NT2/D1 (cell line): ENCODE measurements at places on chromosomes 16 and 17.
A peak's percentile ranks its signal among the peaks of the same experiment; 100 is the strongest.

- no peak for DNase-seq
These were observed 11.8 kb upstream of the SLFN13 start for GRCh38 chr17:35460354-35460851.

DNA sequence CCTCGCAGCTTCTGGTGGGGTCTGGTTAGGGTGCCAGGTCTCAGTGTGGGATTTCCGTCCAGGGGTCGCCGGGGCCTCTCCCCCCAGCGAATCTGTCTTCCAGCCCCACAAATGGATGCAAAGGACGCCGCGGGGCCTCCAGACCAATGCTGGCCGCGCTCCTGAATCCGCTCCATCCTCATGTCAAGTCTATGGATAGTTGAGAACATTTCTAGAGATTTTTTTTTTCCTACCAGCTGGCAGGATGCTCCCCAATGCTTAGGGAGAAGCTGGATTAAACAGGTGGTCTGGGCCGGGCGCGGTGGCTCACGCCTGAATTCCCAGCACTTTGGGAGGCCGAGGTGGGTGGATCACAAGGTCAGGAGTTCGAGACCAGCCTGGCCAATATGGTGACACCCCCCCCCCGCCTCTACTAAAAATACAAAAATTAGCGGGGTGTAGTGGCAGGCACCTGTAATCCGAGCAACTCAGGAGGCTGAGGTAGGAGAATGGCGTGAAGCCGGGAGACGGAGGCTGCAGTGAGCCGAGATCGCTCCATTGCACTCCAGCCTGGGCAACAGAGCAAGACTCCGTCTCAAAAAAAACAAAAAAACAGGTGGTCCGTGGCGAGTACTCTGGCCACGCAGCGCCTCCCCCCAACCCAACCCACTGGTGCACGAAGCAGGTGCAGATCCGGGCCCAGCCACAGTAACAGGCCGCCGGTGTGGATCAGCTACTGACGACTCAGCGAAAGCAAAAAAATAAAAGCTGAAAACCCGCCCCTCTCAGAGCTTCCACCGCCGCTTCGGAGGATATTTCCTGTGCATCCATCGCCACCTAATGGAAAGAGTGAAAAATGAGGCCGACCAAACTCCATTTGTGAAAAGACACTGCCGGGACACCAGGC lies 1.1 kb upstream of the NXN start:
- DNase-seq = peak; percentile 66

GRCh38 chr17:50785126-50785525 lies 17.8 kb upstream of the ANKRD40CL start:
- DNase-seq = no peak

- peak; percentile 86 for DNase-seq
These were observed 831.0 kb upstream of the EEF2KMT start for GRCh38 chr16:5928476-5929065.

- no peak for DNase-seq
These were observed 553 bp upstream of the RAB11FIP4 start for GRCh38 chr17:31390748-31391495.

DNA sequence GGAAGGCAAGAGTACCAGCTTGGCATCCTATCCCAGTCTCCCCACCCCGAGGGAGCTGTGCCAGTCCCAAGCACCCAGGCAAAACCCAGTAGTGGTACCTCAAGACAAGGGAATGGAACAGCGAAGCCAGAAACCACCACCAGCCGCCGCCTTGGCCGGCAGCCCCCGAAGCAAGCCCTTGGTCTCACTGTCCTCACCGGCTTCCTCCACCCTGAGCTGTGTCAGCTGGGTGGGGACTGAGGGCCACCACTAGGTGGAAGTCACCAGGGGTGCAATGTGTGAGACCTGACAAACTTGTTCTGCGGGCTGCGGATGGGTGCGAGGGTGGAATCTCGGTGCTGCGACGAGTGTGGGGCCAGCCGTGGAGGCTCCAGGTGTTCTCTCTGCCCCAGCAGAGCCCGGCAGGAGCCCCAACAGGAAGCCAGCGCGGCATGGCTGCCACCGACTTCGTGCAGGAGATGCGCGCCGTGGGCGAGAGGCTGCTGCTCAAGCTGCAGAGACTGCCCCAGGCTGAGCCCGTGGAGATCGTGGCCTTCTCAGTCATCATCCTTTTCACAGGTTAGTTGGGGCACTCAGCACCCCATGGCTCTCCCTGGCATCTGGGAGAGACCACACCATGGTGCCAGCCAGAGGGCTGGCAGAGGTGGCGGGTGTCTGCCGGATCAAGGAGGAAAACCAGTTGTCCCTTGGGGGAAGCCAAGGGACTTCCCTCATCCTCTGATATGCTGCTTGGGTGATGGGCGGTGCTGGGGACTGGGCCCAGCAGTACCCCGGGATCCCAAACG lies 6.7 kb downstream of the SMIM5 start:
- no peak for DNase-seq

DNA sequence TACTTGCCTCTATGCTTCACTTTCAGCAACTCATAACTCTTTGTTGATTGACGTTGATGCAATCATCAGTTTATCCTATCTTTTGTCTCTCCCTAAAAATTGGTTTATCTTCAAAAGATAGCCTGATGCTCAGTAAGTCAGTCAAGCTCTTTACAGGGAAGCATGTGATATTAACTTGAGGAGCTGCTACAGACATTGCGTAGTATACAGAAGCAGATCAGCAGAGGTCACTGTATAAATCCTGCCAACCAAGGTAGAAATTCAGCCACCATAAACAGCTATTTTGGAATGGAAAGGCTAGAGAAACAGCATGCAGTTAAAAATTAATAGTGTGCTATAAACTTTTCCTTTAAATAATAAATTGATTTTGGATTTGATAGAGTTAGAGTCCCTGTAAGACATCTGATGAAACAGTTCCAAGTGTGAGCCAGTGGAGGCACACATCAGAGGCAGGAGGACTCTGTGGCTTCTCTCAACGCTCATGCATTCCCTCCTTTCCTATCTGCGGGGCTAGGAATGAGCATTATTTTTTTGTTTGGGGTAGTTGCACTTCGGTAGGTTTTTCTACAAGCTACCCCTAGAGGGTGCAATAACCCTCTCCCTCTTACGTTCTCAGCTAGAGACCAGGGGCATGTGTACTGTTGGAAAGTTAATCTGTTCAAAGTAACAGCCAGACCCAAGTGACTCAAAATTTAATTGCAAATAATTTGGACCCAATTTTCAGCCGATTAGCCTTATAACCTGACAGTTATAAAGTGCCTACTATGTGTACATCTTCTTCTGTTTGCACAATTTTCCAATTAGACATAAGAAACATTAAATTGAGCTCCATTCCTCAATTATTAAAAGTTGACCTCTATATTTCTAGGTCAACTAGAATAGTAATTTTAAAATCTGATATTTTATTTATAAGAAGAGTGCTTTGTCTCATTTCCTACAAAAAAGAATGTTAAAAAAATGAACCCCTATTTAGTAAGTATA lies 647.7 kb upstream of the SOX9 start:
- peak; percentile 50 for DNase-seq

DNA sequence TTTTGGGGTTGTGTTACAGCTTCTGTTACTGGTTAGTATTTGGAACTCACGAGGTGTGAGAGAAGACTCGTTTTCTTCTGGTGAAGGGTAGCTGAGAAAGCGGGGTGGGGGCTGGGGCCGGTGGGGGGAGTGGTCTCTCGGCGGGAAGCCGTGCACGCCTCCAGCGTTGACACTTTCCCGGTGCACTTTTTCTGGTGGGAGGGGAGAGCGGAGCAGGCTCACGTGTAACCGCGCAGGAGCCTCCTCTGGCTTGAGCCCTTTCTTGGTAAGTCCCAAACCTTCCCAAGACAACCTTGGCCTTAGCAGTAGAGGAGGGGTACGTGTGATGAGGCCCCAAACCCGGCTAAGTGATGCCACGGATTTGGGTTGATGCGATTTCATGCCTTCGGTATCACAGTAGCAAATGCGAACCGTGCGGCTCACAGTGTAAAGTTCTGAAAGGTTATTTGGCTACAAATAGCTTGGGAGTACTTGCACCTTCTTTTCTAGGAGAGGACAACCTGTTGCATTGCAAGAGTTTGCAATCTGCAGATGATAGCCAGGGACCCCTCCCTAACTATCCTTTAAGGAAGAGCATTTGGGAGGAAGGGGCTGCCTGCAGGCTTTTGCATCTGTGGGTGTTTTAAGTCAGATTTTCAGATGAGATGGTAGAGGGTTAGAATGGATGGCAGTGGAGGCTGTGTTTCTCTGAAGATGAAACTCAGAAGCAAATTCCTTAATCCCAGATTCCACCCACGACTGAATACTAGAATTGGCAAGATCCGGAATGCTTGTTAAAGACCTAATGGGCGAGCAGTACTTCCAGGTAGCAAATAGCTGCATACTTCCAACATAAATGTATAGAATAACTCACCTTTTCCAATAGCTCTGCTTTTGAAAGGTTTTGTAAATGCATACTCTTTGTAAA lies 1.5 kb downstream of the HLF start:
- DNase-seq = no peak

- DNase-seq = no peak
These were observed 4.7 kb downstream of the ZACN start for GRCh38 chr17:76083536-76084182.

- DNase-seq = no peak
These were observed 23.9 kb downstream of the SGSM2 start for GRCh38 chr17:2361010-2361760.

GRCh38 chr17:26963163-26963503 lies 330.8 kb upstream of the WSB1 start:
- DNase-seq = no peak

GRCh38 chr17:77273397-77274085 lies 132.8 kb downstream of the SEC14L1 start:
- DNase-seq = no peak

GRCh38 chr17:12599186-12599920 lies 66.3 kb upstream of the MYOCD start:
- DNase-seq = no peak

DNA sequence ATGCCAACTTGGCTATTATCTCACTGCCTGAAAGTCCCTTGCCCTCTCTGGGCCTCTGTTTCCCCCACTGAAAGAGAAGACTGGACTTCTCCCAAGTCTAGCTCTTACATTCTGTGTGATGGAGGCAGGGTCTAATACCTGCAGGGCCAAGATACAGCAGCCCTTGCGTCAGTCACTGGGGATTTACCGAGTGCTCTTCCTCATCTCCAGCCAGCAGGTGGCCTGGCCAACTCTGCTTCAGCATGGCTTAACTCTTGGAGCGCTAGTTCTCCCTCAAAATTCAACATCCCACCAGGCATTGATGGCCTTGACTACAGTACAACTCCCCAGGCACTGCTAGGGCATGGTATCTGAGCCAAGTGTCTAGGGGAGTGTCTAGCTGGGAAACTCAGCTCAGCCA lies 19.9 kb upstream of the MTMR4 start:
- DNase-seq = no peak

GRCh38 chr16:58815181-58815888 lies 81.2 kb upstream of the GOT2 start:
- no peak for DNase-seq

DNA sequence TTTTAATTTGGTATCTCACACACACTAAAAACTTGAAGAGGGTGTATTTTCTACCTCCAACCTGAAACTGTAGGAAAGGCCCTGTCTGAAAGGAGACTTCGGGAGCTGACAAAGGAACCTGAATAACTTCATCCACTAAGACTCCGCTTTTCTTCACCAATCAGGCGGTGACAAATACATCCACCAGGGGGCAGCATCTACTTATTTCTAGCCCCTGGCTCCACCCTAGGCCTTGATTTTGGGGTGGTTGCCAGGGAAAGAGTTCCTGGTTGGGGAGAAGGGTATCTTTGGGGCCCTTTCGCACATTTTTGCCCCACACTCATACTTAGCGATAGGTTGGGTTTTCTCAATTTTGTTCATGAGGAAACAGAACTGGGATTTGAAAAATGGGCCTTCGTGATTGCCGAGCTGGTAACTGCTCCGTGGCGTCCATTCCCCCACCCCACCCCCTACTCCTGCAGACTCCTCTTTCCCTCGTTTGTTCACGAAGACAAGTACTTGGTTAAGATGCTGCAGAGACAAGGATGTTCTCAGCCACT lies 4.8 kb upstream of the ARL4D start:
- peak; percentile 67 for DNase-seq

DNA sequence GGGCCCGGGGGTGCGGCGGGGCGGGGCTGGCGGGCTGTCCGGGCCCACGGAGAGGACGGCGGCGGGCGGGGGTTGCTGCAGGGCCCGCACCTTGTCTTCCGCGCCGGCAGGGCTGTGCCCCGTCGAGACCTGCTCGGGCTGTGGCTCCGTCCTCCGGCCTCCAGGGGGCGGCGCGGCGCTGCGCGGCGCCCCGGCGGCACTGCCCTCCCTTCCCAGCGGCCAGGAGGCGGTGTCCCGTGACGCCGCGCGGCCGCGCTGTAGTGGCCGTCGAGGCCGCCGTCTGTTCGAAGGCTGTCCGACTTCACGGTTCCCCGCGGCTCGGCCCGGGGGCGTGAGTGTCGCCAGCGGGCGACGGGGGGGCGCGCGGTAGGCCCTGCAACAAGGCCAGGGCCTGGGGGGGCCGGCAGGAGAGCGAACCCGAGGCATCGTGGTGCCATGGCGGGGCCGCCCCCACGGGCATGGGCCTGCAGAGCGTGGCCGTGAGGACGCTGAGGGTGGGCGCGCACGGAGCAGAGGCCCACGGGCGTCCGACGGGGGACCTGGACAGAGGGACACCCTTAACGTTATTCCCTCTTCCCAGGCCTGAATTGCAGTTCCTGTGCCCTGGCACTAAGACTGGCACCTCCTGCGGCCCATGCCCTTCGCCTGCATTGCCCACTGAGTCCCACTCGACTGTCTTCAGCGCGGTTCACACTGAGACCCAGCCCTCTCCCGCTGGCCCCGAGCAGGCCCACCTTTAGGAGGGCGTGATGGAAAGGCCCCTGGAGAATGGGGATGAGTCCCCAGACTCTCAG lies at the start of gene PLEKHG4:
TSS of gene PLEKHG4 (plus strand) at position 237 of the 794 bp plus-strand sequence. CDS start at position 750, 513 bp downstream.
- DNase-seq = peak; percentile 63

- DNase-seq = no peak
These were observed 564 bp upstream of the TMIGD1 start for GRCh38 chr17:30334421-30334820.

- DNase-seq = peak; percentile 43
These were observed 14.4 kb downstream of the GUCY2D start for GRCh38 chr17:8016632-8017424.

DNA sequence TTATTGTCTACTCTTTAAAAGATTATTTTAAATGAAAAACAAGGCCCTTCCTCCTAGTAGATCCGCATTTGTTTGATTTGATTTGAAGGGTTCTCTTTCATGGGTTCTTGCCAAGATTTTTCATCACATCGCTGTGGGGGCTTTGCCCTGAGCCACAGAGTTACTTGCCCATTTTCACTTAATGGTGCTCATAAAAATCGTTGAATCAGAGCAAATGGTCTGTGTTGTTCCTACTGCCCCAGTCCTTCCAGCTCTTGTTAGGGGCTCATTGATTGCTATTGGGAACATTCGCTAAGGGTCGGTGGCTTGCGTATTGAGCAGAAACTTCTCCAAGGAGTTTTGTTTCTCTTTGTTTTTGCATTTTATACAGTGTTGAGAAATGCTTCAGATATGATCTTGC lies 1023.4 kb upstream of the CDH8 start:
- no peak for DNase-seq
